ENCODE measurements at places on chromosomes 4 and X. TPM values are rescaled to one million over a fixed set of nuclear protein-coding genes. Genes with fewer than 3 reads are reported as not detected.

GLOD5 gene
- not detected for total RNA-seq

DNA sequence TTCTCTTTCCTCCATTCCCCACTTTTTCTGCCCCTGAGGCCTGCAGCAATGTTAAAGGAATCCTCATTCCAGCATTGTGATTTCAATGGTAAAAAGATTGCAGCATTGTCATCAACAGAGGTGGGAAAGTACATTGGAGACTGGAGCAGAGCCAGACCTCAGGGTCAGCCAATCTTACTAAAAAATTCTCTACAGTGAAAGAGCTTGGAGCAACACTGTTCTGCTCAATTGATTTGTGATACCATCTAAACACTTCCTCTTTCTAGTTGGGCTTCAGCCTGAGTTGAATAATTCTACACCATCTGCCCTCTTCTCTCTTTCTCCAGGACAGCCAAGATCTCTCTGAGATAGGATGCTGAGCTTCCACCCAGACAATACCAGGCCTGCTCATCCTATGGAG is 176.5 kb downstream of the AR start:
- no peak for DNase-seq

DNA sequence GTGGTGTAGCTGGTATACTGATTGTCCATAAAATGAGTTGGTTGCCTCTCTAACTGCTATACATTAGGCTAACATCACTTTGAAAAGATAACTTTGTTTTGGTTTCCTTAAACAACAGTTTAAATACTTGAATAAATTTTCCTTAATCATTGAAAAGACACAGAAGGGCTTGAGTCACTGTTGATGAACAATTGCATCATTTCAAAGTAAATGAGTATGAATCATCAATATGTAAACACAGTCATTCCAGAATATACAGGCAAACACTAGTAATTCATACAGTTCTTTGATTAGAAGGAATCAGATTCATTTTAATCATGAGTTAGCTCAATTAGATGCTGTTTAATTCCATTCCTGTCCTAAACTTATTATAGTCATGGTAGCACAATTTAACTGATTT is 160.6 kb downstream of the AFF2 start:
- DNase-seq: no peak

DNA sequence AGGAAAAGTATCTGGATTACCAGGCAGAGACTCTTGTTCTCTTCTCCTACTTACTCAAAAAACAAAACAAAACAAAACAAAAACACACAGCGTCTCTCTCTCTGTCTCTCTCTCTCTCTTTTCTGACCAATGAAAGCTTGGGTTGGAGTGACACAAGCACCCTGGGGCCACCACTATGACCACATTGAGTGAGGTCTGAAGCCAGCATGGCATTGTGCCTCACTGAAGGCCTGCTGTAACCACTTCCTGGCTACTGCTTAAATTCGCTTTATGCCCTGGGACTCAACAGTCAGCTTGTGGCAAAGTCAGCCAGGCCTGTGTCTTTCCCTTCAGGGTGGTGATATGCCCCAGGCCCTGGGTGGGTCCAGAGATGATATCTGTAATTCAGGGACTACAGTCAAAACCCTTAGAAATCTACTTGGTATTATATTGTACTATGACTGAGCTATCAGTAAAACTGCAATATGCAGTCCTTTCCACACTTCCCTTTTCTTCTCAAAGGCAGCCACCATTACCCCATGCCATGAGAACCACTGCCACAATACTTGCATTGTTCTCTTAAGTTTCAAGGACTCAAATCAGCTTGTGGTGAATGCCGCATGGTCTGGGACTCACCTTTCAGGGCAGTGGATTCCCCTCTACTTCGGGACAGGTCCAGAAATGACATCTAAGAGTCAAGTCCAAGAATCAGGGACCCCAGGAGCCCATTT is 606.8 kb upstream of the KLHL4 start:
- no peak for DNase-seq

GRCh38 chr4:152045449-152045806 is 284.6 kb upstream of the GATB start:
- DNase-seq: no peak

DNA sequence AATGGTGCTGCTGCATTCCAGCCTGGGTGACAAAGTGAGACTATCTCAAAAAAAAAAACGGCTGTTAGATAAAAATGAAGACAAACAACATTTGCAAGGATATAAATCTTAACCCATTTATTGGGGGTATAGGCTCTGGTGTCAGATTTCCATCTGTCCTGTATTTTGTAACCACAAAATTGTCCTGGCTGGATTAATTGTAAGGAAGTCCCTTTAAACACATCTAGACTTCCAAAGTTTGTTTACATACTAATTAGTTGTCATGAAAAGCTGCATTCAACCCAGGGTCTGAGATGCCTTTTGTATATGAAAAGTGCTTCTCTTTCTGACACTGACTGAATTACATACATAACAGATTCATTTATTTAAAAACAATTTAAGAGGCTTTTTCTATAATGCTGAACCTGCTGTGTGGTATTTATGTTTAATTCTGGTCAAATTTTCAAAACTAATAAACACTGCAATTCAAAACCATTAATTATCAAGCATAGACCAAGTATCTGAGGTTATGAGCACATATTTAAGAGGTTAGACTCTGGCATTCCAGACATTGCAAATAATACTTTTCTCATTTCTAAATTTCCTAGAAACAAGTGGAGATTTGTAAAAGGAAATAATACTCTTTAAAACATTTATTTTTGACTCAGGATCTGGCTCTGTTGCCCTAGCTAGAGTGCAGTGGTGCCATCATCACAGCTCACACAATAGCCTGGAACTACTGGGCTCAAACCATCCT is 17.5 kb upstream of the UGDH start:
- no peak for DNase-seq

- no peak for DNase-seq
Measured at GRCh38 chr4:115790812-115791211, 677.4 kb upstream of the NDST4 start.

- DNase-seq: no peak
Measured at GRCh38 chr4:153945704-153946103, 156.8 kb upstream of the SFRP2 start.

Data from left cardiac atrium (tissue), 4 donors.